NCI-H526 (cell line): ENCODE measurements at places on chromosomes 4 and X.

DNA sequence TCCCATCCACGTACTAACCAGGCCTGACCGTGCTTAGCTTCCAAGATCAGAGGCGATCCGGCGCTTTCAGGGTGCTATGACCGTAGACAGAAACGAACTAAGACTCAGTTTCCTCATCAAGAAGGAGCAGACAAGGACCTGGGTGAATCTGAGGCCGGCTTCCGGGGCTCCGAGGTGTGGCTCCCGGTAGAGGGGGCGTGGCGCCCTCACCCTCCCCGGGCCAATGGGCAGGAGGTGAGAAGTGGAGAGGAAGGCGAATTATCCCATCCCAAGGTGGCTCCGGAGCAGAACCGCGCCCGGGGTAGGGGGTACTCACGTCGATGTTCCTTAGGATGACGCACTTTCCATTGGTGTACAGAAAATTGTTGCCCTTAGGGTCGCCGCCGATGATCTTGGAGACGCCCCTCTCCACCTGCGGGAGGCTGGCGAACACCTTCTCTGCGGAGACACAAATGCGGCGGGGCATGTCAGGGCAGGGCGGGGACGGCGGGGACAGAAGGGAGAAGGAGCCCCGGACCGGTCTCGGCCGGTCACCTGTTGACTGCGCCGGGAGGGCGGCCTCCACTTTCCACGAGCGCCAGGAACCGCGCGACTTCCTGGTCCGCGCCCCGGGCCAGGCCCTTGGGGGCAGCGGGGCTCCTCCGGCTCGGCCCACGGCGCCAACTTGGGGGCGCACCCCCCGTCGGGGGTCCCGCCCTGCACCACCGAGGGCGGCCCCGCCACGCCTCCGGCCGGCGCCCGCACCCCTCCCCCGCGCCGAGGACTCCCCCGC, 616 bp downstream of the WDR1 start:
- peak; percentile 66 for DNase-seq

DNA sequence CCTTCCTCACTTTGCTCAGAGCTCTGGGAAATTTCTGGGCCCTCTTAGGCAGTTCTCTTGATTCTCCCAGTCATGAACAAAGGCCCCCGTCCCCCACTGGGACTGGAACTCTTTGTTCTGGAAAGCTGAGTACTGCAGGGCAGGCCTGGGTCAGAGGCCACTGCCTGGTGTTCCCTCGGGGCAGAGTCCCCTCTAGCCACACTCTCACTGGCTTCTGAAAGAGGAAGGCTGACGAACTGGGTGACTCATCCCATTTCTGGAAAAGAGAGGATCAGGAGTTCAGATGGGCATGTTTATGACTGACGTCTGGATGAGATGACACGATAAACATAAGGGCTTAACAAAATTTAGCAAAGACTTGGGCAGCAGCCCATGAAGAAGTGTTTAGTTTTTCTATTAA, 47.7 kb downstream of the DDX3X start:
- no peak for DNase-seq

DNA sequence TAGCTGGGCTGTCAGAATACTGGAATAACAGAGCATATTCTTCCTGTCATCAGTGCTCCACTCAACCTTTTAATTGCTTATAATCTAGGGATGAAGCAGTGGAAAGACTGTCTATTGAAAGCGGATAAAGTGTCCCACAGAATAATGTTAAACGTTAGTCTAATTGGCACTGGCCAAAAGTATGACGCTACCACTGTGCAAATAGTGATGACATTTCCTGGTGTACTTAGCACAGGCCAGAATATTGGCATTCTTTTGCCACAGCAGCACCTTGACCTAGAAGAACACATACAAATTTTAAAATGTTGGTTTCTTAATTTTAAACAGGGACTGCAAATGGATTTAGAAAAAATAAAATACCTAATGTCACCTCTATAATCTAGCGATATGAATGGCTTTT, 635.2 kb upstream of the SPANXN1 start:
- DNase-seq = no peak

DNA sequence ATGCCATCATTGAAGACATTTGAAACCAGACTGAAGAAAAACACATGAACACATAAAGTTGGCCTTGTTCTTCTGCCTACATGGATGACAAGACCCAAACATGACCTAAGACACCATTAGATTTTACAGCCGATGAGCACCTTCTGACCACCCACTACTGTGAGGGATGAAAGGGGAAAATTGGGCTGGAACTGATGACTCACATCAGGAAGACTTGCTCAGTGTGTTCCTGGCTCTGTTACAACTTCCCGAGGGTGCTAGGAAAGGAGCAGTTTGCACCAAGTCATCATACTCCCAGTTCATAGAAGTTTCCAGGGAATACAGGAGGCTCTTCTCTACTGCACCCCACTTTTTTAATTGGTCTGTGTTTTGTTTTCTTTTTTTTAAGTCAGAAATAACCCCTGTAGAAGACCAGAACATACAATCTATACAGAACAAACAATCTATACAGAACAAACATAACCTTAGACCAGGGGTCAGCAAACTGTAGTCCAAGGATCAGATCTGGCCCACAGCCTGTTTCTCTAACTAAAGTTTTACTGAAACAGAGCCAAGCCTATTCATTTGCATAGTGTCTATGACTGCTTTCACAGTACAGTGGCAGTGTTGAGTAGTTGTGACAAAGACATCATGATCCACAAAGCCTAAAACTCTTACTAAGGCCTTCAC, 25.3 kb downstream of the BTC start:
- DNase-seq = peak; percentile 13

GRCh38 chr4:101400096-101400495, 52.8 kb upstream of the PPP3CA start:
- no peak for DNase-seq

- DNase-seq = peak; percentile 73
These were observed 143.5 kb upstream of the GALNT7 start for GRCh38 chr4:173025131-173025530.

GRCh38 chr4:5338531-5338930, 287.3 kb downstream of the STK32B start:
- DNase-seq = no peak

GRCh38 chr4:180683186-180683585, 1560.0 kb upstream of the TENM3 start:
- DNase-seq = no peak

GRCh38 chr4:118867311-118868067, 21.2 kb upstream of the SYNPO2 start:
- DNase-seq = no peak

DNA sequence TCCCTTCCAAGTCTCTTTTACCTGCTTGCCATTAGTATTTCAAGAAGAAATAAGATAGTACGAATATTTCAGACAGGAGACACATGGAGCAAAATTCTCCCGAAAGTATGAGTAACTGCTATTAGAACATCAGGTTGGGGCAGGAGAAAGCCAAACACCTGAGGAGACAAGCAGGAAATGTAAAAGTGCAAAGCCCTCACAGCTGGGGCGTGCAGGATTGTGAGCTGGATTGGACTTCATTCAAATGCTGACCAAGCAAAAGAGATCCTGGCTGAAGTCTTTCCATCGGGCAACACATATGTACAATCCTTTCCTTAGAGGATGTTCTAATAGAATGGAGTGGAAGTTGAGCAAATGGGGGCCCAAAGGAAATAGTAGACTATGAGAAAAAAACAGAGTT, 76.8 kb downstream of the DTHD1 start:
- no peak for DNase-seq

DNA sequence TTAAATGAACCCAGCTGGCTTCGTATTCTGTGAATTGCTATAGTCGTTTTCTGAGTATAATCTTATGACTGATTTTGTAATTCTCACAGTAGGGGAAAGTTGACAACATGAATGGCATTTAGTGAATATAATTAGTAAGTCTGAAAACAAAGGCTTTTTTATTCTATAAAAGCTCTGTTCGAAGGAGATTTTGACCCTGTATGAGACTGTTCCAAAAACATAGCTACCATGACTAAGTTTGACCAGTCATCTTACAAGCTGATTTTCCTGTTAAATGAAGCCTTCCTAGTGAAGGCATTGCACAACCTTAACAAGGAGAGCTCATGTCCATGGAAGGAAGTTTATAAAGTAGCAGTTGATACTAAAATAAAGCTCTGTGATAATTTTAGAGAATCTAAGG, 242.3 kb downstream of the RPA4 start:
- DNase-seq = no peak

- peak; percentile 93 for DNase-seq
These were observed at the start of gene G6PD for GRCh38 chrX:154546354-154547244. Gene G6PD (minus strand): TSS chrX:154546846. CDS start chrX:154546155, 691 bp downstream.

DNA sequence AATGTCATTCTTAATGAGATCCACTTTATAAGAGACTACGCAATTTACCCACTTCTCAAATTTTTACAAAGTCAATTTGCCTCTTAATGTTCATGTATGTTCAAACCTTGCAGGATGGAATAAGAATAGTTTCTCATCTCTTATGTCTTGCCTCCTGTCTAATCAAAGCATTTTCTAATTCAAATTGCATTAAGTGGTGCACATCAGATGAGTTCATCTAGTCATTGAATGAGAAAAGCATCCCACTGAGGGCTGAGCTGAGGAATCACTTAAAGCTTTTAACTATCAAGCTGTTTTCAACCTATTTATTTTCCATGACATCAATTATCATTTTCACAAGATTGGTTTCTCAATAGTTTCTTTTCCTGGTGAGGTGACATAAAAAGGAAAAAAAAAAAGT, 1964.0 kb downstream of the PCDH7 start:
- DNase-seq = no peak

GRCh38 chrX:13778916-13779315, 38.0 kb downstream of the GPM6B start:
- no peak for DNase-seq

DNA sequence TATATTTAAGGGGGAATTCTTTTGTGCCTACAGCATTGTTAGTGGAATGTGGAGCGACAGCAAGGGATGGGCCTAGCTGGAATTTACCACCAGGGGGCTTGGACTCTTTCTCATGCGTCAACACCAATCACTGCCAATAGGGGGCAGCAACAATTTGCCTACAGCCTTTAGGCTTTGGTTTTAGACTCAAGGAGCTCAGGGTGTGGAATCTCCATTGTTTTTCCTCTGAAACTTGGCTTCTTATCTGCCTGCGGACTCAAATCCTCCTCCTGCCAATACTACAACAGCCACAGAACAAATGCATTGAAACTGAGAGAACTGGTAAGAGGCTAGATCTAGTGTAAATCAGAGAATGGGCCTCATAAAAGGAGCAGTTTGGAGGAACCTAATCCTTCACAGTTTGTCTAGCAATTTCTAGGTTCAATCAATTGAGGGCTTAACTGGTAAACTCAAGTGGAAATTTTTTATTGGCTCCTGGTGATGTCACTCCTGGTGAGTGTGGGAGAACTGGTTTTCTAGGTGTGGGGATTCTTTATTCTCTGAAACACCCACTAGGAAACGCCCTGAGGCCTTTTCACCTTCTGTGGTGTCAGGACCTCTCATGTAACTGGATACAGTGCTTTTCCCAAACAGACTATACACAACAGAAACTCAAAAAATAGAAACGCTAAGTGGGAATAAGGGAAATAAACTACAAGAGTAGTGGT, 27.9 kb upstream of the TMSB4X start:
- peak; percentile 46 for DNase-seq

DNA sequence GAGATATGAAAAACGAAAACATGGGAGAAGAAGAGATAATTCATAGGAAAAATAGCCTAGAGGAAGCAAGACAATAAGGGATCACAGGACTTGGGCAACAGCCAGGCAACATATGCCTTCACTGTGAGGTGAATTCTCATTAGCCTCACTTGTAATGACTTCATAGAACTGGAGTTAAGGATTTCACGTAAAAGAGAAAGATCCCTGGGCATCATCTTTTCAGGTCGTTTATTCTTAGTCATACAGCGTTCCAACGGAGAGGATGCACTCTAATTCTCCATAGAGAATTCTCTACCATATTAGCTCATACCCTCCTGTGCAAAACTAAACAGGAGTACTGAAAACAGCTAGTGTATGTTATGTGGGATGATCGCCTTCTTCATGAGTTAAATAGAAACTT, 1.4 kb downstream of the PRKG2 start:
- no peak for DNase-seq

GRCh38 chr4:9962611-9963314, 58.5 kb downstream of the SLC2A9 start:
- DNase-seq = no peak

GRCh38 chr4:6802025-6802424, 19.5 kb downstream of the KIAA0232 start:
- no peak for DNase-seq

- no peak for DNase-seq
These were observed 88.5 kb upstream of the ADRA2C start for GRCh38 chr4:3677748-3678070.

GRCh38 chr4:57740625-57741190, 630.5 kb upstream of the IGFBP7 start:
- DNase-seq = no peak

DNA sequence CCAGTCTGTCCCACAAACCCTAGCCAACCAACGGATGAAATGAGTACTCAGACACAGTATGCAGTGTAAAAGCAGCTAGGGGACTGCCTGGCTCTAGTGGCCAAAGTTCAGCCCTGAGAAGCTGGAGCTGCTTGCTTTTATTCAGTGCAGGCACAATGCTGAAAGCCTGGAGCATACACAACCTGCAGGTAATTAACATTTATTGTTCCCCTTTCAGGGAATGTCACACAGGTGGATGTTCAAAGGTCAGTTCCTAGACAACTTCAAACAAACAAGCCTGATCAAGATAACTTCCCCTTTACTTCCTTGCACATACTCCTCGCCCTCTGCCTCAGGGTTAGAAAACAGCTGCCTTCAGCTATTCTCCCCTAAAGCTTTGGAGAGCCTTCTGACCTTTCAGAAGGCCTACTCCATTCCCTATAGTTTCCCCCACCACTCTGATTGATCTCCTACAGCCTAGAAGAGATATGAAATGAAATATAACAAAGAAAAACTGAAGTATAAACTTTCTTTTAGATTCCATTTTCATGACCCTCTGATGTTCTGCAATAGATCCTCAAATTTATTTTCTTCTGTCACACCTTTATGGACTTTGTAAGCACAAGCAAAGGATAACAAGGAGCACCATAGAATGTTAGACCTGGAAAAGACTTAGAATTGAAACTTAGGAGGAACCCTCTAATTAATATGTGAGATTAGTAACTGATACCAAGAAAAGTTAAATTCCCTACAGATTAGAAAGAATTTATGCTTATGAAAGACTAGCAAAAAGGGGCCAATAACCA, 6.8 kb upstream of the DCAF8L1 start:
- peak; percentile 73 for DNase-seq

DNA sequence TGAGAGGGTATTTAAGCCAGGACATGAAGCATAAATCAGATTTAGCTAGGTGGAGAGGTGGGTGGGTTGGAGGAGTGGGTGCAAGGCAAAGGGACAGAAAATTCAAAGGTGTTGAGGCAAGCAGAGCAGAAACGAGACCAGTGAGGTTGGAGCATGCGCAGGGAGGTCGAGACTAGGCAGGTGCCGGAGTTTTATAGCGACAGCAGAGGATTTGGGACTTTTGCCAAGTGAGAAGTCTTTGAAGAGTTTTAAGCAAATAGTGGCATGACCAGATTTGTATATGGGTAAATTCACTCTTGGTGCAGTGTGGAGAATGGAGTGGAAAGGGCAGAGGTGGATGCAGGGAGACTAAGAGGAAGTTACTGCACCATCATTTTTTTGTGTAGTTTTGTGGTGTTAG, 107.0 kb upstream of the TLR2 start:
- DNase-seq = no peak
